ENCODE measurements at places on chromosomes 12 and 14.

DNA sequence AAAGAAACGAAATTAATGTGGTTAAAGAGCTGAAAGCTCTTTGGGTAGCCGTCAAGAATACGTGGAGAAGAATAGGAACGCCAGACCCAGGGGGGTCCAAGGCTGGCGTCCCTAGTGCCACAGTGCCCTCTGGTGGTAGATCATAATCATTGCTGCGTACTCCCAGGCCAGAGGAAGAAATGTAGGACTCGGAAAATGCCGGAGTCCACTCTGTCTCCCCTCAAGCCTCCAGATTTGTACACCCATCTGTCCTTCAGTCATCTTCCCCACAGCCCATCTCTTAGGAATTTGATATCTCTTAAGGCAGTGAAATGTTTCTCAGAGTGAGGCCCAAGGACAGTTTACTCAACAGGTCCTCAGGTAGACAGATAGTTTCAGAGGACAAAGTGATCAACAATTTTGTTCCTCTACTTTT lies 25.4 kb upstream of the PLEKHG6 start:
- peak; percentile 32 for DNase-seq

DNA sequence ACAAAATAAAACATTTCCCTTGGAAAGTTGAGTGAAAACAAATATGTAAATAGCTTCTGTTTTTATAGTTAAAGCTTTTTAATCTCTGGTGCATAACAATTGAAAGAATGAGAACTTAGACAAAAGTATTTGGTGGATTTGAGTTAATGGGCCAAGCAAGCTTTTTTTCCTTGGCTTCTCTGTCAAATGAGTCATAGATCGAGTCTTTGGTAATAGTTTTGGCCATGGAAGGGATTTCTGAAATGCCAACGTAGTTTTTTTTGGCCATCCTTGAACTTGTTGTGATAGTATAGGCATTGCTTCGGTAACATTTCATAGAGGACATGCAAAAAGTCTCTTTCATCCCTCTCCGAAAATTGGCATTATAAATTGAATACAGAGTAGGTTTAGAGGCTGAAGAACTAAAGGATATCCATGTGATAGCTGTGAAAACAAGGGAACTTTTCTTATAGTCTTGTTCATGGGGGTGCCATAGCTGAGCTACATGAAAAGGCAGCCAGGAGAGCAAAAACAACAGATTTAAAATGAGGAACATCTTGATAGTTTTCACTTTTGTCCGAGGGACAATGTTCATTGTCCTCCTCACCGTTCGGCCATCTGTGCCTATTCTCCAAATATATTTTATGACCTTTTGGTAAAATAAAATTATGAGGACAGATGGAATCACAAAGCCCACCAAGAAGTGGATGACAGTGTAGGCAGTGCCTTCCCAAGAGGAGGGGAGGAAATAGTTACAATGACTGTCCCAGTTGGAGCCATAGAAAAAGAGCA lies 34.7 kb downstream of the GPR19 start:
- DNase-seq = no peak

GRCh38 chr12:64675795-64676194 lies 65.5 kb downstream of the RASSF3 start:
- DNase-seq = peak; percentile 31

GRCh38 chr14:106844608-106845285 lies 1318.4 kb downstream of the TMEM121 start:
- no peak for DNase-seq

GRCh38 chr12:71250166-71250565 lies 92.4 kb upstream of the TSPAN8 start:
- no peak for DNase-seq

- DNase-seq = no peak
Observed at GRCh38 chr12:94180558-94181296, 32.4 kb downstream of the PLXNC1 start.

- no peak for DNase-seq
Observed at GRCh38 chr12:105384916-105385535, 54.5 kb downstream of the C12orf75 start.

- DNase-seq = no peak
Observed at GRCh38 chr12:87828382-87828973, 200.7 kb downstream of the C12orf50 start.

GRCh38 chr14:103517721-103518421 lies 4.8 kb downstream of the CKB start:
- DNase-seq = no peak

GRCh38 chr14:103744621-103745395 lies 29.2 kb downstream of the ZFYVE21 start:
- DNase-seq = no peak

- no peak for DNase-seq
Observed at GRCh38 chr12:77079631-77080030, 14.3 kb upstream of the E2F7 start.

GRCh38 chr12:4450551-4451112 lies 5.0 kb upstream of the FGF6 start:
- DNase-seq = no peak

DNA sequence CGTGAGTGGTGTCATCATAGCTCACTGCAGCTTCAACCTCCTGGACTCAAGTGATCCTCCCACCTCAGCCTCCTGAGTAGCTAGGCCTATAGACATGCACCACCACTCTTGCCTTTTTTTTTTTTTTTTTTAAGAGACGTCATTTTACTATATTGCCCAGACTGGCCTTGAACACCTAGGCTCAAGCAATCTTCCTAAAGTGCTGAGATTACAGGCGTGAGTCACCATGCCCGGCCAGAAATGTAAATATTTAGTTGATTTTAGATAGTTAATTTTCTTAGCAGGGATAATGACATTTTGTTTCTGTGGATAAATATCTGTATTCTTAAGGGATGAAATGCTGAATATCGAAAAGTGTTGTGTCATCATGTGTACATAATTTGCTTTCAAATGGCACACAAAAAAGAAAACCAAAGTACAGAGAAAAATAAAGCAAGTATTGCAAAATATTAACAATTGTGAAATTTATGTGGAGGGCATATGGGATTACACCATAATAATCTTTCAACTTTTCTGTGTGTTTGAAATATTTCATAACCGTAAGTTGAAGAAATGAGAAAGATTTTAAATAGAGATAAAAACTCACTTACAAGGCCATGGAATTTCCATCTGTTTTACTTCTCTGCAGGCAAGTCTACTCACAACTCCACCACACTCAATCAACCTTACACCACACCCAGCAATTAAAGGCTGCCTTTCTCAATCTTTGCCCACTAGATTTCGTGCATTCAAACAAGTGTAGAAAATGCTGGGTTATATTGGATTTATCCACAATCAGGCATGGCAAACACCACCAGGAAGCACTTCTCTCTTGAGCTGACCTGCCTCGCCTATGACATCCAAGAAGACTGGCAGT lies 93.7 kb downstream of the SPTSSA start:
- DNase-seq = no peak

- DNase-seq = no peak
Observed at GRCh38 chr14:96574633-96575632, 72.8 kb downstream of the PAPOLA start.

DNA sequence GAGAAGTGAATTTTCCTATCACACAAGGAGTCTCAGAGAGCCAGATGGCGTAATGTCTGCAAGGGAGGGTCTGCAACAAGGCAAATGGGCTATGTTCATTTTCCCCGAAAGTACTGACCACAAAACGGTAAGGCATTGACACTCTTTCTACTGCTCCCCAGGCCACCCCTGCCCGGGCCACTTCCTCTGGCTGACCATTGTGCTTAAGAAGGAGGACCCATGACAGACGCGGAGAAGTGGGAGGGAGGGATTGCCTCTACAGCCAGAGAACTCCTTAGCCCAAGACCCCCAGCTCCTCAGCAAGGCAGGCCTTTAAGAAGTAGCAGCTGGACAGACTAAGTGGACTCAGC lies 1.2 kb downstream of the NCKAP5L start:
- no peak for DNase-seq

DNA sequence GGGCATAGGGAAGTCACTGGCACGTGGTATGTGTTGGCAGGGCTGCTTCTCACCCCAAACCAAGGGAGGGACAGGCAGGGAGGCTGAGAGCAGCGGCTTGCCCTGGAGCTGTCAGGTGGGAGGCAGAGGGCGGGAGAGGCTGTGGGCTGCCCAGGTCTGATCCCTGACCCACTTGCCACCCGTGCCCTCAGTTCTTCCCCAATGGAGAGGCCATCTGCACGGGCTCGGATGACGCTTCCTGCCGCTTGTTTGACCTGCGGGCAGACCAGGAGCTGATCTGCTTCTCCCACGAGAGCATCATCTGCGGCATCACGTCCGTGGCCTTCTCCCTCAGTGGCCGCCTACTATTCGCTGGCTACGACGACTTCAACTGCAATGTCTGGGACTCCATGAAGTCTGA lies 4.7 kb downstream of the GNB3 start:
- no peak for DNase-seq

- DNase-seq = no peak
Observed at GRCh38 chr14:22010545-22011252, 337.1 kb upstream of the OR4E1 start.

DNA sequence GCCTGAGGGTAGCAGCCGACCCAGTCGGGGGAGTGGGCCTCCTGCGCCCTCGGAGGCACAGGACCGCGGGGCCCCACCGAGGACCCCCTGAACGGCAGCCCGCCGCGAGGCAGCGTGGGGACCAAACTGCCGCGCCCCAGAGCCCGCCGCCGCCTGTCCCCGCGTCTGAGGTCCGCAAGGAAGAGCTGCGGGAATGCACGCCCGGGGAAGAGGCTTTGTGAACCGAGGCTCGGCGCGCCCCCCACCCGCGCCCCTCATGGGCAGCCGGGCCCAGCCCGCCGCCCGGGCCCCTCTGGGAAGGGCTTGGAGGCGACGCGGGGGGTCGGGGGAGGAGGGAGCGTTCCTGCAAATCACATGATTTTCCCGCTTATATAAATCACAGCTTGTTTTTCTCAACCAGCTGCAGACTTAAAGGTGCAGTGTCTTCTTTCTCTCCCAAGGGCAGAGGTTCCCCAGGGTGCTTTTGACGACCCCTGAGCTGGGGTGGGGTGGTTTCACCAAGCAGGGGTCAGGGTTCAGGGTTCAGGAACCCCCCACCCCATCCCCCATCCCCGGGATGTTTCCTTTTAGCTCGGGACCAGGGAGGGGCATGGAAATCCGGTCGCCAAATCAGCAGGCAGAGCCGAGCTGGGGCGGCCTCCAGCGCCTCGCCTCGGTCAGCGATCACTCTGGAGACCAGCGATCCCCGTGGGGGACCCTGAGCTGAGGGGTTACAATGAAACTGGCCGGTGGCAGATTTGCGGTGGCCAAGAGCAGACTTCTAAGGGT lies 44.7 kb upstream of the ATP23 start:
- DNase-seq = no peak

- no peak for DNase-seq
Observed at GRCh38 chr12:69392179-69392928, 32.8 kb downstream of the YEATS4 start.

DNA sequence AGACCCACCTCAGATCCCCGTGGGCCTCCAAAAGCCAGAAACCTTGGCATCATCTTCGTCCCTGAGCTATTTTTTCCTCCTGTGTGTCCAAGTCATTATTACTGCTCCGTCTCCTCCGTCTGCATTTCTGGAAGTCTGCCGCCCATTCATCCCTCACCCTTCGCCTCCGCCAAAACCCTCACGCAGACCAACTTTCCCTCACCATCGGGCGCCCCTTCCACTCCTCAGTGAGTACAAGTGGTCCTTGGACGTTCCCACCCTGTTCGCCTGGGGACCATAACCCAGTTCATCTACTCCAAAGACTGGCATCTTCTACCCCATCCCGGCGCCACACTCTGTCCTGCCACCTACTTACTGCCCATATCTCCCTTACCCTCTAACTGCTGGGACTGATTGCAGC lies 3.7 kb upstream of the LTBP2 start:
- DNase-seq = no peak

DNA sequence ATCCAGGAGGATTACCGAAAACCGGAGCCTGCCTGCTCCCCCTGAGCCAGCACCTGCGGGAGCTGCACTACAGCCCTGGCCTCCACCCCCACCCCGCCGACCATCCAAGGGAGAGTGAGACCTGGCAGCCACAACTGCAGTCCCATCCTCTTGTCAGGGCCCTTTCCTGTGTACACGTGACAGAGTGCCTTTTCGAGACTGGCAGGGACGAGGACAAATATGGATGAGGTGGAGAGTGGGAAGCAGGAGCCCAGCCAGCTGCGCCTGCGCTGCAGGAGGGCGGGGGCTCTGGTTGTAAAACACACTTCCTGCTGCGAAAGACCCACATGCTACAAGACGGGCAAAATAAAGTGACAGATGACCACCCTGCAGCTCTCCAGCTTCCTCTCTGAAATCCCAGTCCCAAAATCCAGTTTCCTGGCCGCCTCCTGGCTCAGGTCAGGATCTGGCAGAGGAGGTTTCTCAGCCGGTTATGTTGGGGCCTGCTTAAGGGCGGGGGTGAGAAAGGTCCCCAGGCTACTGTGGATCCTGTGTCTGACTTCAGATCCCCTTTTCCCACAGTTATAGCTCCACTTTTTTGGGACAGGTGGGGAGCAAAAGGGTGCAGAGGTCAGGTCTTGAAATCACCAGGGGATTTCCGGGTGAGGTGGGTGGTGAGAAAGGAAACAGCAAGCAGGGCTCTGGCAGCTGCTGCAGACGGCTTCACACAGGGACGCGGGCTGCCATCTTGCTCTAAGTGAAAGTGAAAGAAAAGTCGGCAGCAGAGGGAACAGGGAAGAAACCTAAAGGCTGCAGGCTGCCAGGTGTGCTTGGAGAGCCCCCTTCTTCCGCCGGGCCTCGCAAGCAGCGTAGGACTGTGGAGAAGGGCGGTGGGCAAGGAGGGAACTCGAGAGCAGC lies at the start of gene TAPBPL:
Gene TAPBPL (plus strand): TSS at position 695 of the 897 bp plus-strand sequence. CDS start 207 bp downstream, outside the sequence.
- peak; percentile 56 for DNase-seq

- no peak for DNase-seq
Observed at GRCh38 chr14:72619881-72620280, 274.0 kb downstream of the DPF3 start.

- no peak for DNase-seq
Observed at GRCh38 chr14:103045371-103045869, 11.9 kb downstream of the CDC42BPB start.

DNA sequence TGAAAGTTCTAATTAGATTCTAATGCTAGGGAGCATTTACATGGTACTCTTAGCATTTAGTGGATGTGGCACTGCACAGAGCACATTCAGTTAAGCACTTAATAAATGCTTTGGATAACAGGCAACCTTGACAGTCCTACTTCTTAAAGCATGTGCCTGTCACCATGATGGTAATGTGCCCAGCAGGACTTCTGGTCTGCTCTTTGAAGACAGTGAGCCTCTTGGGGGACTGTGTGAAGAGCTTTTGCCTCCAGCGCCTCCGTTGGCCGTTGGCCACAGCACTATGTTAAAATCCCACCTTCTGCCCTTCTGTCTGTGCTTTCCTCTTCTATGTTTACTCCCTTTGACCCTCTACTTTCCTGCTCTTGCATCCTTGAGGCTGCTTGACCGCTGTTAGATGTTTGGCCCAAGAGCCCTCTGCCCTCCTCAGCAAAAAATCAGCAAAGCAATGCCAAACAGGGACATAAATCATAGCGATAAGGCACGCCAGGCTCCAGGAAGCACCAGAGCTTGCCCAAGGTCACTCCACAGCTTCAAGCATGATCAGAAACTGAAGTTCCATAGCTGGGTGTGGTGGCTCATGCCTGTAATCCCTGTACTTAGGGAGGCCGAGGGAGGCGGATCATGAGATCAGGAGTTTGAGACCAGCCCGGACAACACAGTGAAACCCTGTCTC lies 8.3 kb downstream of the CDKL1 start:
- DNase-seq = no peak
